ENCODE measurements at places on chromosomes 7 and 10. TPM values are rescaled to one million over a fixed set of nuclear protein-coding genes. Genes with fewer than 3 reads are reported as not detected.

DNA sequence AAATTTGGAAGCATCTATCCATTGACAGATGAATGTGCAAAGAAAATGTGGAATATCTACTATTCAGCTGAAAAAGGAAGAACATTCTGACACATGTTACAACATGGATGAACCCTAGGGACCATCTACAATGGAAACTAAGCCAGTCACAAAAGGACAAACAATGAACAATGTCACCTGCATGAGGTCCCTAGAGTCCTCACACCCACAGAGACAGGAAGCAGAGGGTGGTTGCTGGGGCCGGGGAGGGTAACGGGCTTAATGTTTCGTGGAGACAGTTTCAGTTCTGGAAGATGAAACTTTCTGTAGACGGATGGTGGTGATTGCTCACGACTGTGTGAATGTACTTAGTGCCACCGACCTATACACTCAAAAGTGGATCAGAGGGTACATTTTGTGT lies 282.9 kb downstream of the ADARB2 start:
- DNase-seq = no peak
- H3K36me3 ChIP-seq = no peaks in the 10 kb centered on the region

GRCh38 chr10:22736134-22736533 lies 21.8 kb upstream of the PIP4K2A start:
- peaks cover 5% of the 10 kb centered on the region for H3K36me3 ChIP-seq
- no peak for DNase-seq
- no peaks in the 10 kb centered on the region for H3K4me1 ChIP-seq

DNA sequence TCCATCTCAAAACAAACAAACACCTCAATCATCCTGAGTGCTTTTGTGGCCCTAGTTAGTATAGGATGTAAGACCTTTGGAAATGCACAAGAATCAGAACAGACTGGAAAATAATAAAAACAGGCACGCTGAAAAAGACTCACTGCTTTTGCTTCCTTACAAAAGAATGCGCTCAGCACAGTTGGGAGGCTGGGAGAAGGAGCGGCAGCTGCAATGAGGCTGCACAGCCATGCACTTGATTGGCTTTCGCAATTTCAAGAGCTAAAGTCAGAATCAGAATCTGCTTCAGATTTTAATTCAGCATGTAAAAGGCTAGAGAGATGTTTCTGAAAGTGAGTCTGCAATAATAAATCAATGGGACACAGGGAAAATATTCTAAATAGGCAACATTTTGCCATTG lies 97.2 kb downstream of the FRMD4A start:
- peaks cover 6% of the 10 kb centered on the region for H3K27me3 ChIP-seq
- no peaks in the 10 kb centered on the region for H3K36me3 ChIP-seq
- H3K27ac ChIP-seq = no peak overlapping the region
- no peak overlapping the region for H3K4me3 ChIP-seq

- H3K27me3 ChIP-seq = peaks cover 2% of the 10 kb centered on the region
- no peak overlapping the region for H3K4me3 ChIP-seq
- no peak overlapping the region for H3K27ac ChIP-seq
Measured at GRCh38 chr7:21690705-21691104, 147.9 kb downstream of the DNAH11 start.

DNA sequence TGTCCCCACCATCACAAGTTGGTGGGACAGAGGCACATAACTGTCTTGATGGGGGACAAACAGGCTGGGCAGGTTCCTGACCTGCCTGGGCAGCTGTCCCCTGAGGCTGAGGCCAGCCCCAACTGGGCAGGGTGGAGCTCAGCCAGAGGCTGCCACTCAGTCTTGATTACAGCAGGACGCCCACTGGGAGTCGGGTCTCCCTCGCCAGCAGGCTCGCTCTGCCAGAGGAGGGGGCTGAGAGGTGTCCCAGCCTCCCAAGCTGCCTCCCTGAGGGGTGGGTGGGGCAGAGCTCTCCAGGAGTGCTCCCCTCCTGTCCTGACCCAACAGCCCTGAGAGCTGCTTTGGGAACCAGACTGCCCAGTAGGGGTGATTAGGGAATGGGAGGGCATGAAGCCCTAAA lies 1.8 kb upstream of the CAMK2G start:
- peaks cover 12% of the 10 kb centered on the region for H3K27me3 ChIP-seq
- H3K36me3 ChIP-seq = peaks cover 10% of the 10 kb centered on the region
- no peak overlapping the region for H3K27ac ChIP-seq
- peak overlapping the region; percentile 38 for H3K4me3 ChIP-seq
- peaks cover 68% of the 10 kb centered on the region for H3K4me1 ChIP-seq
- DNase-seq = no peak

- no peak overlapping the region for H3K27ac ChIP-seq
- no peak for DNase-seq
- H3K36me3 ChIP-seq = no peaks in the 10 kb centered on the region
- no peaks in the 10 kb centered on the region for H3K4me1 ChIP-seq
Measured at GRCh38 chr7:139899328-139899955, 70.4 kb downstream of the TBXAS1 start.

DNA sequence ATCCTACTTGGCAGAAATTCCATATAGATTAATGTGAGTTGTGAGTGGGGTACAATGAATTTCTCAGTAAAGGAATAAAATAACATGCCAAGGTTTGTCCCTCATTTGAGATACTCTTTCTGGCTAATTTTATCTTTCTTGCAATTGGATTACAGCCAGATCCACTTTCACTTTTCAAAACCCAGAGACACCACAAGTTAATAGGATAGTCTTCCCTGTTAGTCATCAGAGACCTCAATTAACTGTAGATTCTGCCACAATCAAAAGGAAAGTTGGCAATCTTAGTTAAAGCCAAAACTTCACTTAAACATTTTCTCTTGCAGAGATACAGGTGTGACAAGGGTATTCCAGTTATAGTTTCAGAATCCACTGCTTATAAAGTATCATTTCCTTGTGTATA lies 91.4 kb upstream of the PHYHIPL start:
- DNase-seq = no peak
- no peak overlapping the region for H3K4me3 ChIP-seq
- no peaks in the 10 kb centered on the region for H3K36me3 ChIP-seq
- H3K27ac ChIP-seq = no peak overlapping the region

DNA sequence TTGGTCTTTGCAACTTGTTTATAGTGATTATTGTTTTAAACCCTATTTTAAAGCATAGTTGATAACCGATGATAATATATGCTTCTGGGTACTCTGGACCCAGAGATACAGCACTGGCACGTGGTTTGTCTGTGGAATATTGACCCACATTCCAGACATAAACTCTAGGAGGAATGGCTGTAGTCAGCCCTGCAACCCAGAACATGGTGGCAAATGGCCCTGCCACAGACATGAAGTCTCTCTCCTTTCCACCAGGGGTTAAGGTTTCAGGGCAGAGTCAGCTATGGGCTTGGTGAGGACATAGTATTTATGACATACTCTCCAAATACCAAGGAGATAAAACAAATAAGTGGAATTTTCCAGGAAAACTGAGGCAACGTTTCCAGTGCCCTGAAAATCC lies 83.6 kb downstream of the NAMPT start:
- no peak for DNase-seq
- no peaks in the 10 kb centered on the region for H3K36me3 ChIP-seq
- H3K4me3 ChIP-seq = no peak overlapping the region
- no peak overlapping the region for H3K27ac ChIP-seq
- peaks cover 6% of the 10 kb centered on the region for H3K4me1 ChIP-seq
- peaks cover 12% of the 10 kb centered on the region for H3K27me3 ChIP-seq

- DNase-seq = no peak
- no peaks in the 10 kb centered on the region for H3K27me3 ChIP-seq
- peaks cover 11% of the 10 kb centered on the region for H3K36me3 ChIP-seq
- peaks cover 5% of the 10 kb centered on the region for H3K4me1 ChIP-seq
- H3K27ac ChIP-seq = no peak overlapping the region
- H3K4me3 ChIP-seq = no peak overlapping the region
Measured at GRCh38 chr10:128087884-128088709, 38.1 kb downstream of the MKI67 start.

- peak; percentile 13 for DNase-seq
- peaks cover 40% of the 10 kb centered on the region for H3K36me3 ChIP-seq
- H3K4me1 ChIP-seq = peaks cover 23% of the 10 kb centered on the region
- H3K4me3 ChIP-seq = no peak overlapping the region
Measured at GRCh38 chr10:22550732-22551131, 163.6 kb downstream of the PIP4K2A start.

- H3K4me1 ChIP-seq = peaks cover 5% of the 10 kb centered on the region
- no peaks in the 10 kb centered on the region for H3K36me3 ChIP-seq
- DNase-seq = no peak
- no peak overlapping the region for H3K4me3 ChIP-seq
- H3K27ac ChIP-seq = no peak overlapping the region
Measured at GRCh38 chr7:20199015-20199737, 18.0 kb downstream of the MACC1 start.

DNA sequence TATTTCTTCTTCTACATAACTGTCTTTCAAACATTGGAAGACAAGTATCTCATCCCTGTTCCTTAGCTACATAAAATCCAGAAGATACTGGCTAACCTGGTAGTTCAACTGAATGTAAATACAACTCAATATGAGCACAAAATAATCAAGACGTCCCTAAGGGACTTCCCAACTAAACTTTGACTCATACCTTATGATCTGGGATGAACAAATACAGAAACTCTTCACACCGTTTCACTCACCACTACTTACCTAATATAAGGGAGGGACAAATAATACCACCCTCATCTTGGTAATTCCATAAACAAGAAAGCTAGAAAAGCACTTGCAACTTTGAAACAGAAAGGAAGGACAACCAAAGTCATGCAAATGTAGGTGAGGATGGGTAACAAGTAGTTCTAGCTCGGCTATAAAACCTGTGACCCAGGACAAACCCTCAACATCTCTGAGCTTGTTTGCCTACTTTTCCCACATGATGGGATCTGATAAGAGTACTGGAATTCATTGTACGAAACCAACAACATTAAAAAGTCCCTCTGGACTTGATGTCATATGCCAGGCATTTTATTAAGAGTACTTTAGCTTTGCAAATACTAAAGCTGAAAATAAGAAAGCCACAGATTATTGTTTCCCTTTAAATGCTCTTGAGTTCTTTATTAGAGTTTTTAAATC lies 121.9 kb downstream of the STRA8 start:
- H3K27me3 ChIP-seq = peaks cover 8% of the 10 kb centered on the region
- H3K4me3 ChIP-seq = no peak overlapping the region

Gene GCK
- 2.4 TPM for total RNA-seq

Gene PTF1A
- not detected for total RNA-seq

All from activated T-helper 1 cell treated with anti-CD3 and anti-CD28 coated beads, Interleukin-12 subunit alpha, Interleukin-12 subunit beta, Interleukin-2, Interleukin-4 antibody, amounts not matched to agents 30 ng/mL and 10 ng/mL and 1 ng/mL, durations not matched to agents 14 hours and 24 hours and 36 hours (primary cell).